ENCODE measurements at places on chromosomes 4 and X.

DNA sequence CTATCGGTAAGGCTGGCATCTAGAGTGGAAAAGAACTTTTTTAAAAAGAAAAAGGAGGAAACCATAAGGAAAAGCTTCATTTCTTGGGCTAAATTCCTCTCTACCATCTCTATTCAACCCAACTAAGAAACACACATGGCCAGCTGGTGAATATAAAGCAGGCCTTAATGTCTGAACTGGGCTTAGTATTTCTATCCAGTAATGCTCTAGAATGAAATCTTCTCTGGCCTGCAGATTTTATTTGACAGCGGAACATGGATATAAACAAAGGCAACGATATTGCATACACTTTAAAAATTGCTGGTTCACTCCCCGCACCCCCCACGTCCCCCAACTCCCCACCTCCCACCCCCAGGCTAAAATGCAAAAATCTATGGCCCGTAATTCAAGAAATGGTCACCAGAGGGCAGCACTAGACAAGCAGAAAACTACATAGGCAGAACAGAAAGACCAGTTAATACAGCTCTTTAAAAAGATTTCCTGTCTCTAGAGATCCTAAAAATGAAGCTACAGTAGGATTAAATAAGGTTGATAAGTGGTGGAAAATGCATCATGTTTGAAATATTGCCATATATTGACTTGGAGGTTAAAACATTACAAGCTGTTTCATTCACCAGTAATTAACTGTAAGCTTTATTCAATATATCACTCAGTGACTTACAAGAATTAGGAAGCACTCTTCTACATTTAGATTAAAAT is 155.2 kb upstream of the GALNT7 start:
- DNase-seq, result peak; percentile 28

DNA sequence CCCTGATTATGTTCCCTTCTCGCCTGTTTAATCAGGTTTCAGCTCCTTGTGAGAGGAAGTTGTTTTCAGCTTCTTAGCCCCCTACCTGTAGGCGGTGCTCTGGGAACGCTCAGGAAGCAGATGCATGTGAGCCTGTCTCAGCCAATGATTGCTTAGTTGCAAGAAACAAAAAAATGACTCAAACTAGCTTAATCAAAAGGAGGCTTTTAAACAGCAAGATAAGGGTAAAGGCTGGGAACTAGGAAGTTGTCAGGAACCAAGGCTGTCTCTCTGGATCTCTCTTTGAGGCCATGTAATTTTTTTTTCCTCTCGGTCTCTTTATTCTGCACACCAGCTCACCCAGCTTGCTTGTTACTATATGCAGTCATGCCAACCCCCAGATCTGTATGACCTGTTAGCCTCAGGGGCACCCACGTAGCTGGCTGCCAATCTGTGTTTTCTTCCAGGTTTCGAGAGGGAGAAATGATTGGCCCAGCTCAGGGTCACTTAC is 109.1 kb downstream of the PTTG2 start:
- DNase-seq, result peak; percentile 55

DNA sequence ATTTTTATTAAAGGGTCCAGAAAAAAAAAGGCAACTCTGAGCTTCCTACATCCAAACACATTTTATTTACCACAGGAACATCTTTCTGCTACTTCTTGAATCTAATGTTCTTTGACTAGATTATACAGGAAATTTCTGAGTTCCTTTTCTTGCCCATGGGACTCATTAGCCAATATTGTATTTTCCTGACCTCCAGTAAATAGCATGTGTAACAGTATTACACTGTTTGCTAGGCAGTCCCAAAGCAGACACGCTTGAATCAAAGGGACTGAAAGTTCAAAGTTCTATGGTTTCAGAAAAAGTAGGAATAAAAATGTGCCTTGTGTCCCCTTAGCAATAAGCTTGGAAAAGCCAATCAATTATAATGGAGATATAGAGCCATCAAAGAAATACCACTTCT is 57.4 kb downstream of the MOSPD2 start:
- DNase-seq, result no peak

- no peak for DNase-seq
These were observed 15.4 kb upstream of the MMRN1 start for GRCh38 chr4:89879215-89879614.

DNA sequence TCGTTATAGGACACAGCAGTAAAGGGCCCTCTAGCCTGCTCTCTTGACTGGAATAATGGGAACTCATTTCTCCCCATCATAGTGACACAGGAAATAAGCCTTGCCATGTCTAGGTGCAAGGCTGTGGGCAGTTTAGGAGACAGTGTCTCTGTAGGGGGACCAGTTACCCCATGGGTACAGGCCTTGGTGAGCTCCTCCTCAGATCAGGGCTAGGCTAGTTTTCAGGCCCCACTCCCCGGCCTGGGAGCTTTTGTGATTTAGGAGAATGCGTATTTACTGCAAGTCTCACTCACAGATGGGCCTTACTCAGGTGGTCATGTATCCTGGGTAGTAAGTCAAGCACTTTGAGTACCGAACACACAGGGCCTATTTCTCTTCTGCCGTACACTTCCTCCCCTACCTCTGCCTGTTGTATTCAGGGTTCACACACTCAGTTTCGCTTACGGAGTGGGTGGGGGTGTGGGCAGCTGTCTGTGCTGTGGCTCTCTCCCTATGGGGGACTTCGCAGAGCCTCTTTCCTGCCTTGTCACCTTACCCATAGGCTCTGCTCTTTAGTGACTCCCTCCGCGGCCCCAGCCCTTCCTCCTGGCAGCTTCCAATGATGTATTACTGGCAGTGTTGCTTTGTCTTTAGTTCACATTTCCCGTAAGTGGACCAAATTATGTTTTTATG is 34.2 kb downstream of the FAM193A start:
- no peak for DNase-seq

DNA sequence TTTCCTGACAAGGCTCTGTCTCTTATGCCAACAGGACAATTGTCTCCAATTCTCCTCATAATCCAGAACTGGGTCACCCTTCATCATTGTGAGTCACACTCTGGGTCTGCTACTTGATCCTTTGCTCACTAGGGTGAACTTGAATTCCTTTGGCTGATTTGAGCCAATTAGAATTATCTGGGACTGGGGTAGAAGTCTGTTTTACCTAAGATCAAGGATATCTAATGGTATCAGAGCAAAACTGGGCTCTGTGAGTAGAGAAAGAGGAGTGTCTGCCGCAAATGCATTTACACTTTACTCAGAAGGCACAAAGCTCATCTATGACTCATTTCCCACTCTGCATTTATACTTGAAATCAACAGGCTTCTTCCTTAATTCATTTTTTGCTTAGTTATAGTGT is 72.6 kb downstream of the PITX2 start:
- DNase-seq, result peak; percentile 10

DNA sequence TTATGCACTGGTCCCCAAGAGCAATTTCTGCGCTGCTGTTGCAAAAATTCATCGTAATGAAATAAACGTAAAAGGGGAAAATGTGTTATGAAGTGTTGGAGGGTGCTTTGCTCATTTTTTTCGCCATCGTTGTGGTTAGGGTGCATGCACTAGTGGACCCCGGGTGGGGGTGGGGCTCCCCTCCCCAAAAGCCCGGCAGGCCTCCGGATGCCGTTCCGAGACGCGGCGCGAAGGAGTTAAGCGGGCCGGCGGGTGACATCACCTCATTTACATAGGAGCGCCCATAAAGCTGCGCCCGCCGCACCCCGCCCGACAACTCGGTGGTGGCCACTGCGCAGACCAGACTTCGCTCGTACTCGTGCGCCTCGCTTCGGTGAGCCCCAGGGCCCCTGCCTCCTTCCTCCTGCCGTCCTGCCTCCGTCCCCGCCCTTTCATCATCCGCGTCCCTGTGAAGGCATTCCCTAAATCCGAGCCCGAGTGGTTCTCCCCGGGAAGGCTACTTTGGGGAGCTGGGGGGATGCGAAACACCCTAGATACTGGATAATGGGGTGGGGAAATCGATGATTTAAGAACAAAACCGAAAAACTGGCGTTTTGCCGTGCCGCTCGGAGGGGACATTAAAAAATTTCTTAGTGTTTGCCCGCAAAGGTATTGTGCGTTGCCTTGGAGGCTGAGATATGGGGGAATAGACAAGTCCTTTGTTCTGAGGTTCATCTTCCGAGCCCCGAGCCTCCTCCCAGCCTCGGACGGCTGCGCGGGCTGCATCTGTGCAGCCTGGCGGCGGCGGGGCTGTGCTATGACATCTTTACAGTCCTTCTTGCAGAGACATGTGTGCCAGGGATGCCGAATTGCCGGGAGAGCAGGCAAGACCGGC is at the start of gene TMSB4X:
Gene TMSB4X (plus strand): TSS at position 315 of the 874 bp plus-strand sequence.
- peak; percentile 77 for DNase-seq

DNA sequence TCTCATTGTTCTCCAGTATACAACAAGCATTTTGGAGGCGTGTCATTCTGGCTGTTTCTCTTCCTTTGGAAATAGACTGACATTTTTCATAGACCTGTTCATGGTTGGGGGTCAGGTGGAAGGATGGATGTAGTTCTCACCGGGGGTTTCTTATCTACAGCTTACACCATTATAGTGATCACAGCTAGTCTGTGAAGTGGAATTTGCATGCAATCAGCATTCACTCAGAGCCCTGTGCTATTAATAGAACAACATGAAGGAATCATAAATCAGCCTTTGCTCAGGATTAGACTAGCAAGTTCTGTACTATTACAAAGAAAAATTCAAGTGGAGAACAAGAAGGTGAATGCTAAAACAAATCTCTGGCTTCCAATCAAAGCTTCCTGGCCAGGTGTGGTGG is 132.6 kb upstream of the PUDP start:
- no peak for DNase-seq

- no peak for DNase-seq
These were observed 150.8 kb downstream of the FRAS1 start for GRCh38 chr4:78207951-78208350.

- no peak for DNase-seq
These were observed 169.1 kb downstream of the GUCY2F start for GRCh38 chrX:109312757-109313156.

DNA sequence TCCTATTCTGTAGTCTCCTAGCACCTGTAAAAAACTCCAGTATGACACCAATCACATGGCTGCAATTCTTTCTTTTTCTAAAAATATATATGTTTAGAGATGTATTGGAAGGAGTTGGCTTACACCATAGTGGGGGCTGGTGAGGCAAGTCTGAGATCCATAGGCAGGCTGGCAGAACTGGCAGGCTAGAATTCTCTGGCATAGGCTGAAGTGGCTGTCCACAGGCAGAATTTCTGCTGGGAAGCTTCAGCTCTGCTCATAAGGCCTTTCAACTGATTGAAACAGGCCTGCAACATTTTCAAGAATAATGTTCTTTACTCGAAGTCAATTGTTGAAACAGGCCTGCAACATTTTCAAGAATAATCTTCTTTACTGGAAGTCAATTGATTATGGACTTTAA is 37.0 kb downstream of the FGF2 start:
- no peak for DNase-seq

DNA sequence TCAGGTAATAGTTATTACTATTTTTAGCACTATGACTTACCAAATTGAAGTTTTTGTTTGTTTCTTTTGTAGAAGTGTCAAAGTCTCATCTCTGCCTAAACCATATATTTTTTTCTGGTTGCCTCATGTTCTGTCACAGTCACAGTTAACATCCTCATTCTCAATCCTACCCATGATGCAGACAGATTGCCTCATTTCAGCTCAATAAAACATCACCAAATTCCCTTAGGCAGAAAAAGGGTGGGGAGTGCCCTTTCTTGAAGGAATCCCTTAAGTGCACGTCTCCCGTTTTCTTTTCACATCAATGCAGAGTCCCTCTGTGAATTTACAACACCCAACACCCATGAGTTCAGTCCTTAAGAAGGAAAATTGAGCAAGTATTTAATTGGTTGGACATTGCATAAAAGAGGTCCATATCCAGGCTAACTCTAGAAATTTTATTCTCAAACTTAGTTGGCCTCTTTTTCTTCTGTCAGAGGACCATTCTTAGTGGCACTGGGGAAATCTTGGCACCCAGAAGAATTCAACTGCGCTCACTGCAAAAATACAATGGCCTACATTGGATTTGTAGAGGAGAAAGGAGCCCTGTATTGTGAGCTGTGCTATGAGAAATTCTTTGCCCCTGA is 103.7 kb upstream of the BMPR1B start:
- no peak for DNase-seq

DNA sequence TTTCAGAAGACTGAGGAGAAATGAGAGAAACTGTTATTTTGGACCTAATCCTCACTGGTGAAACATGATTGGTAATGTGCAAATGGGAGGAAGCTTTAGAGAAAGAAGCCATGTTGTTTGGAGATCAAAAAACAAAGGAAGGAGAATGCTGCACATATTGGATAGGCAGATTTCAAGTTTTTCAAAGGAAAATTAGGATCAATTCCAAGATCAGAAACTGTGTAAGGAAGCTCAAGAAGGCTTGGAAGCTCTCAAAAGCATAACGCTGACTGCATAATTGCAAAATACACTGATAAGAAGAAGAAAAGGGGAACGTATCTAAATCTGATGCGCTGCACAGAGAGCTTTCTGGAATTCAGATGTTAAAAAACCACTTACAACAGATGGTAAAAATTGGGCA is 34.6 kb downstream of the KLHL15 start:
- DNase-seq, result no peak

GRCh38 chrX:130933358-130933757 is 30.3 kb upstream of the ENOX2 start:
- DNase-seq, result no peak

- DNase-seq, result no peak
These were observed 16.5 kb downstream of the DHRSX start for GRCh38 chrX:2484256-2484655.

- no peak for DNase-seq
These were observed 21.1 kb upstream of the USP38 start for GRCh38 chr4:143163614-143164013.

DNA sequence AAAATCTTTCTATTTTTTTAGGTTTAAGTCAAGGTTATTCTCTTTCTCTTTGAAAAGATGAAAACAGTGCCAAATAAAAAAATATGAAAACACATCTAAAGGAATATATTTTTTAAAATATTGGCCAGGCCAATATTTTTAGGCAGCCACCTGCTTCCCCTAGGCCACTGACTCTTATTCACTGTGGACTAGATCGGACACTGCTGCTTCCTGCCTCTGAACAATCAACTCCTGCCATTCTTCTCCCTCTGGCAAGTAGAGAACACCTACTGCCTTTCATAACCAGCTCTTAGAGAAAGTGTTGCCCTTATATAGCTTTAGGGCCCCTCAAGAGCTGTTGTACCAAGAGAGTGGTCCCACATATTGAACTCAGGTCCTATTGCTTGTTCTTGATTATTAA is 529.2 kb downstream of the RAPGEF2 start:
- DNase-seq, result no peak

GRCh38 chr4:1354136-1354982 is 7.4 kb downstream of the UVSSA start:
- DNase-seq, result no peak

DNA sequence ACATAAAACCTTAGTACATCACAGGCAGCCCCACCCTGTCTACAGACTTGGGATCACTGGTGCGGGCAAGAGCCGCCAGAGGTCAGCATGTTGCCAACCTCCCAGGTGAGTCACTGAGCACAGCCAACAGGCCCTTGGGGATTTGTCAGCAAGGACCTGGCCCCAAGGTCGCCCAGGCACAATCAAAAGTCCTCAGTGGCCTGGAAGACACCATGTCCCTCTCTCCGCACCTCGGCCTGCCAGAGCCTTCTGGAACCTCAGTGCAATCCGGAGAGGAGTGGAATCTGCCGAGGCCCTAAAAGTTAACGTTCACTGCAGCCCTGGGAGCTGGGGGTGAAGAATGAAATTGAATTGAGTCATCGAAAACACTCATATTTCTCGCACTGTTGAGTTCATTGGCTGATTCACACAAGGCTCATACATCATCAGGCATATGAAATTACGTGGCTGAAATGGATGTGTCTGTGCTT is 74.3 kb downstream of the WFS1 start:
- peak; percentile 78 for DNase-seq

- no peak for DNase-seq
These were observed 738 bp downstream of the SYP start for GRCh38 chrX:49199315-49199595.
